ENCODE measurements at places on chromosomes 12 and 14.

DNA sequence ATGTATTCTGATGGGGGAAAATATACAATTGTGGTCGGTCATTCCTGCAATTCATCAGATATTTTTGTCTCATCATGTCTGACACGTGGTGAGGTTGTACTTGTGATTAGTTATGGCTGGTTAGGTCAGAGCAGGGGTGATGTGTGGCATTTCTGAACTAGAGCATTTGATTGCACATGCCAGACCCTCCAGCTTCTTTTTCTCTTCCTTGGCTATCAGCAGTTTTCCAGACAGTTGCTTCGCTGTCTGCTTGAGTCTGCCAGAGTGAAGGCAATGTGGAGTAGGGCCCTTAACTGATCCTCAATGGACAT lies 25.9 kb downstream of the TMEM117 start:
- no peak for DNase-seq

DNA sequence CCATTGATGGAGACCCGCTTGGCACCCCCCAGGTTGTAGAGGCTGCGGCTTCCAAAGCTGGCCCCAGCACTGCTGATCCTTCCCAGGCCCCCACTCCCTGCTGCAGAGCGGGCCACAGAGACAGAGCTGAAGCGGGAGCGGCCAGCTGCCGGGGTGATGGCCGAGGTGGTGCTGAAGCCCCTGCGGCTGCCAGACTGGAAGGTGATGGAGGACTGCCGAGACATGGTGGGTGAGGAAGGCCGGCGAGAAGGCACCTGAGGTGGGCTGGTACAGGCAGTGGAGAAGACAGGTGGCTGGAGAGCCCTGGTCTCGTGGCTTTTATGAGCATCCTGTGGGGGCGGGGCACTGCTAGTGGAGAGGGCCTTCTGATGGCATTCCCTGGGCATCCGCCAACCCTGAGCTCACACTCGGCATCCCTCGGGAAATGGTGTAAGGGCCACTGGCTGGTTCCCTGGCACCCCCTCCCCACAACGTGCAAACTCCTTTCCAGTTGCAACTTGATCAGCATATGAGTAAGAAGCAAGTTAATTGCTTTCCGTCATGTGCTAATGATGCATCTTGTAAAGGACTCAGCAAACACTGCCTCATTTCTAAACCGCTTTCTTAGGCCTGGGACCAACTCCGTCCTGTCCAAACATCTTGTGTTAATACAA lies at the start of gene KRT75:
KRT75 (minus strand) TSS at position 291 of the 653 bp plus-strand sequence; CDS start at position 224, 67 bp downstream.
- no peak for DNase-seq

GRCh38 chr12:129871991-129872972 lies 31.5 kb downstream of the TMEM132D start:
- DNase-seq = no peak

DNA sequence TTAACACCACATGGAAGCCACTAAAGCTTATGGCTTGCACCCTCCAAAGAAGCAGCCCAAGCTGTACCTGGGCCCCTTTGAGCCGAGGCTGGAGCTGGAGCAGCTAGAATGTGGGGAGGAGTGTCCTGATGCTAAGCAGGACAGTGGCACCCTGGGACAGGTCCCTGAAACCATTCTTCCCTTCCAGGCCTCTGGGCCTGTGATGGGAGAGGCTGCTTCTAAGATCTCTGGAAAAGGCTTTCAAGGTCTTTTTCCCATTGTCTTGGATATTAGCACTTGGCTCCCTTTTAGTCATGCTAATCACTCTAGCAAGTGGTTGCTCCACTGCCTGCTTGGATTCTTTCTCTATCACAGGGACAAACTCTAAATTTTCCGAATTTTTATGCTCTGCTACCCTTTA lies 40.9 kb downstream of the OSBPL8 start:
- no peak for DNase-seq

DNA sequence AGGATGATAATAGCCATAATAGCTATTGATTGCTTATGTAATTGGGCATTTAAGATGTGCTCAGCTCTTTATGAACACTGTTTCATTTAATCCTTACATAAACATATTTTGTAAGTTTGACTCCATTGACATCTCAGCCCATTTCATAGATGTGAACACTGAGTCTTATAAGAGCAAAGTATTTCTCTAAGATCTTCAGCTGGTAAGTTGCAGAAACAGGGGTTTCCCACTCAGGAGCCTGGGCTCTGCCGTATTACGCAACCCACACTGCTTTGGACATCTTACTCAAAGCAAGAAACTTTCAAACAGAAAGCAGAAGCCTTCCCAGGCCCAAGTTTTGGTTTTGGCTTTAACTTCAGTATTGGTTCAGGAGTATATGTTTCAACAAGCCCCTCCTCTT lies 705.1 kb downstream of the MED13L start:
- no peak for DNase-seq
